GM23338 (cell line): ENCODE measurements at places on chromosomes 5 and 9. TPM values are rescaled to one million over a fixed set of nuclear protein-coding genes. Genes with fewer than 3 reads are reported as not detected.

Gene IL4
- total RNA-seq: not detected in 2 replicates

Gene POMT1
- total RNA-seq: 23.7 and 32.4 TPM in 2 replicates

Gene C9orf50
- not detected in 2 replicates for total RNA-seq

GRCh38 chr9:110975969-110976368, 62.3 kb downstream of the LPAR1 start:
- H3K36me3 ChIP-seq: no peaks in the 10 kb centered on the region
- H3K27ac ChIP-seq: no peak overlapping the region
- no peaks in the 10 kb centered on the region for H3K4me1 ChIP-seq
- no peaks in the 10 kb centered on the region for H3K27me3 ChIP-seq
- no peak for DNase-seq

- no peaks in the 10 kb centered on the region for H3K36me3 ChIP-seq
- H3K27me3 ChIP-seq: no peaks in the 10 kb centered on the region
- no peak for DNase-seq
These were observed 481.2 kb upstream of the KLF4 start for GRCh38 chr9:107970726-107971125.

GRCh38 chr5:124936626-124936933, 190.1 kb upstream of the ZNF608 start:
- no peak overlapping the region for H3K4me3 ChIP-seq
- no peak for DNase-seq
- H3K36me3 ChIP-seq: no peaks in the 10 kb centered on the region
- no peak overlapping the region for H3K27ac ChIP-seq

DNA sequence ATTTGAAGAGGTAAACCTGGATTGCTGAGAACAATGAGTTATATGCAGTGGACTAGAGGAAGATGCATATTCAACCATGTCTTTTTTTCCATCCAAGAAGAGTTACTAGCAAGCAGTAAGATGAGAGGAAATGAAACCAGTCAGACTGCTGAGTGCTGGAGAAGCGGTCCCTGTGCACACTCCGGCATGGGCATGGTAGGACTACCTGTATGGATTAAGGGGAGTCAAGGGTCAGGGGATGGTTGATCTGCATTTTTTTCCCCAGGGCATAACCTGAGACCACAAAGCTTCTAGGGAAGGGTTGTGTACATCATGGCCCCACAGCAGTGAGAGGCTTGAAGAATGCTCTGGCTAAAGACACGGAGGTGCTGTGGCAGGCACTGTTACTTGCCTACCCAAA, 76.6 kb upstream of the ZNF169 start:
- no peaks in the 10 kb centered on the region for H3K27me3 ChIP-seq
- no peaks in the 10 kb centered on the region for H3K4me1 ChIP-seq
- H3K4me3 ChIP-seq: no peak overlapping the region

DNA sequence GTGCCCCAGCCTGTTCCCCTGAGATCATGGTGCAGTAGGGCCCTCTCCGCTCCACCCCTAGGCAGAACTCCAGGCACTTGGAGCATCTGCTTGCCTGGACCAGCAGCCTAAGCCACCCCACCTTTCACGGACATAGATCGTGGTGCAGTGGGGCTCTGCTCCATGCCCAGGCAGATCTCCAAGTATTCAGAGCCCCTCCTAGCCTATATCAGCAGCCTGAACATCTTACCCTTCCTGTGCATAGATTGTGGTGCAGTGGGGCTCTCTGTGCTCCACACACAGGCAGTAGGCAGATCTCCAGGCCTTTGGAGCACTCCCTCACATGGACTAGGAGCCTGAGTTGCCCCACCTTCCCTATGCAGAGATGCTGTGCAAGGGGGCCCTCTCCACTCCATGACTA, 103.0 kb downstream of the GLIS3 start:
- H3K27me3 ChIP-seq: no peaks in the 10 kb centered on the region
- no peak overlapping the region for H3K4me3 ChIP-seq
- H3K36me3 ChIP-seq: no peaks in the 10 kb centered on the region

DNA sequence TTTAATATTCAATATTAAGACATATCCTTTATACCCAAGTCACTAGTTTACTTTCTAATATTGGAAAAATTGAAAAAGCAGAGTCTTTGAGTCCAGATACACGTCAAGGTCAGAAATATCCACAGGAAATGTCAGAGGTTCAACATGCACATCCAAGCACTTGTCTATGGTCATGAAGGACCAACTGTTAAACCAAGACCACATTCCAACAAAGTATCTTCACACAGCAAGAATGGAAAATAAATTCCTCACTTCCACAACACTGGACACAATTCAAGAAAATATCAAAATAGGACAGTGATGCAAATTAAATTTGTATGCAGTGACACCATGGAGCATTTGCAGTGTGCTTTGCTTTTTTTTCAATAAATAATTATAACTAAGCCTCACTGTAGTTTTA, 142.5 kb downstream of the GABRB2 start:
- no peaks in the 10 kb centered on the region for H3K4me1 ChIP-seq
- no peak overlapping the region for H3K4me3 ChIP-seq
- H3K27me3 ChIP-seq: no peaks in the 10 kb centered on the region

- no peaks in the 10 kb centered on the region for H3K4me1 ChIP-seq
- H3K36me3 ChIP-seq: no peaks in the 10 kb centered on the region
- H3K27ac ChIP-seq: no peak overlapping the region
- no peak for DNase-seq
- no peaks in the 10 kb centered on the region for H3K27me3 ChIP-seq
These were observed 140.7 kb upstream of the RANBP3L start for GRCh38 chr5:36442352-36442751.

- H3K4me1 ChIP-seq: no peaks in the 10 kb centered on the region
- no peak overlapping the region for H3K4me3 ChIP-seq
- H3K36me3 ChIP-seq: no peaks in the 10 kb centered on the region
- H3K27ac ChIP-seq: no peak overlapping the region
These were observed 27.8 kb downstream of the BNIP1 start for GRCh38 chr5:173172166-173172565.

DNA sequence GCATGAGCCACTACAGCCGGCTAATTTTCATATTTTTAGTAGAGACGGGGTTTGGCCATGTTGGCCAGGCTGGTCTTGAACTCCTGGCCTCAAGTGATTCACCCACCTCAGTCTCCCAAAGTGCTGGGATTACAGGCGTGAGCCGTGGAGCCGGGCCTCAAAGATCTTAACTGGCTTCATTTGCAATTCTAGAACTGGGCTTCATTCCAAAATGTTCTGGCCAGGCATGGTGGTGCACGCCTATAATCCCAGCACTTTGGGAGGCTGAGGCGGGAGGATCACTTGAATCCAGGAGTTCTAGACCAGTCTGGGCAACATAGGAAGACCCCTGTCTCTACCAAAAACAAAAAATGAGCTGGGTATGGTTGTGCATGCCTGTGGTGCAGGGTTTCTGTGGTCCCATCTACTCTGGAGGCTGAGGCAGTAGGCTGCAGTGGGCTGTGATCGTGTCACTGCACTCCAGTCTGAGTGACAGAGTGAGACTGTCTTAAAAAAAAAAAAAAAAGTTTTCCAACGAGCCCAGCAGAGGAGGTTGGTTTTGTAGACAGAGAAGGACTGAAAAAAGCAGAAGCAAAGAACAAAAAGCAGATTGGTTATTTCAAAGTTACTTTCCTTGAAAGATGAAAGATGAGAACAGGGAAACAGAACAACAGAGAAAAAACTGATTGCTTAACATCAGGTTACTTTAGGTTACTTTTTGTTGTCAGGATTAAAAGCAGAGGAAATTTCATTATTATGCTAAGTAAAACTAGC, 78.2 kb downstream of the ANKRD55 start:
- DNase-seq: no peak
- H3K27ac ChIP-seq: no peak overlapping the region; the same call in 1 of the 2 replicates
- no peaks in the 10 kb centered on the region for H3K36me3 ChIP-seq
- 0 out of 2 replicates have a peak, but pooled peaks cover 7% of the 10 kb centered on the region for H3K27me3 ChIP-seq

DNA sequence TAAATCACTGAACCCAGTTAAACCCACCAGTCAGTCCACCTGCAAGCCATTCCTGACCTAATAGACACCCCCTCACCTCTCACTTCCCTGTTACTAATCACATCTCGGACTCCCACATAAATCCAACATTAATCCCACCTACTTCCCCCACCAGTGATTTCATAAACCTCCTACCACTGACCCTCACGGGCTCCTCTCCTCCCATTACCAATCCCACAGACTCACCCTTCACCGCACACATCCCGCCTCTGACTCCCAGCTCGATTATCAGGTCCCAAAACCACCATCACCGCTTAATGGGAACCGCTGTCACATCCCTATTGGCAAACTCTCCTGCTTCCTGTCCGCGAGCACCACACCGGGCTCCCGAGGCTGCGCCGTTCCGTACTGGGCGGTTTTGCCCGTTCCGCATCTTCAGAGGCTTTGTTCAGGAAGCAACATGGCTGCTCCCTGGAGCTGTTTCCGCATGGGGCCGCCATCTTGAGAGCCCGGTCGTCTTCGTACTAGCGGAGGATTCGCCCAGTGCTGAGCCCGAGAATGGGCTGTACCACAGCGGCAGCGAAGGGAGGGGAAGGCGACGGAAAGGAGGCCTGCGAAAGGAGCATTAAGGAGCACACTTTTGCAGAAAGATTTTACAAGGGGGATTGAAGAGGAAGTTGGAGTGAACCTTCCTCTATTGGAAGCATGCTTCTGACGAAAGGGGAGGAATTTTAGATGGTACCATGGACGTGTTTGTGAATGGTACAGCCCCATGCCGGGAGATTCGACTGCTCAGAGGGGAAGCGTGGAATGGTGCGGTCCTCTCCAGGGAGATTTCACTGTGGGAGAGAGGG, at the start of gene ZNF300:
TSS of gene ZNF300 (minus strand) at position 502 of the 833 bp plus-strand sequence. CDS start 1,825 bp downstream, outside the sequence.
- H3K4me1 ChIP-seq: no peaks in the 10 kb centered on the region
- H3K4me3 ChIP-seq: peak within 1 kb of the TSS; percentile 68
- no peaks in the 10 kb centered on the region for H3K27me3 ChIP-seq
- peak; percentile 98 for DNase-seq
- H3K27ac ChIP-seq: peak within 1 kb of the TSS; percentile 98

DNA sequence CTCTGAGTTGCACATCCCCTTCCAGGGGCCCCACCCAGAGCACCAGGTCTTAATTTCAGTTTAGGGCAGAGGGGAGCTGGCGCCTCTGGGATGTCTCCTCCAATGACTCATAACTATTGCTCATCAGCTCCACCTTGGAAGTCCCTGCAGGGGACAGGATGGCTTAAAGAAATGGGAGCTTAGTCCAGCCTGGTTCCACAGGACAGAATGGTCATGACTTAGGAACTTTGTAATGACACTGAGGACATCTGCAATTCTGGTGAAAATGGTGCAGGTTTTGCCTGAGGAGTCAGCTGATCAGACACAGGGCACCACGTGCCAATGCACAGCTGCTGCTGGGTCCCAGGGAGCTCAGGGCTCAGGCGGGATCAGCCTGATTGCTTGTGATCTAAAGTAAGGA, 16.4 kb upstream of the PPP1R26 start:
- H3K4me3 ChIP-seq: no peak overlapping the region
- H3K36me3 ChIP-seq: no peaks in the 10 kb centered on the region
- H3K27me3 ChIP-seq: no peaks in the 10 kb centered on the region
- no peak for DNase-seq
- no peaks in the 10 kb centered on the region for H3K4me1 ChIP-seq
- H3K27ac ChIP-seq: no peak overlapping the region

DNA sequence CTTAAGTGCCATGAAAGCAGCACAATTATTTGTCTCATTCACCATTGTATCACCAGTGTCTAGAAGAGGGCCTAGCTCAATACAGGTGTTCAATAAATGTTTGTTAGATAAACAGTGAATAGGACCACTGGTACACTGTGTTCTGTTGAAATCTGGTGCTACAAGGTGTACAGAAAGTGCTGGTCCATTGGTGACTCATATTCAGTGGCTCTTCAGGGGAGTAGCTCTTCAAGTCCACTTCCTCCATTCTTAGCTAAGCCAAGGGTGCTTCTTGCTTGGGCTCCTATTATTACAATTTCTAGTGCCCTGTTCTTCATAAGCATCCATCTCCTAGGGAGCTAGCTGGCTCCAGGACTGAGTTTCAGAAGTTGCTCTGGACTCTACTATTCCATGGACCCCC, 6.4 kb upstream of the FCHO2 start:
- no peak overlapping the region for H3K27ac ChIP-seq
- H3K4me1 ChIP-seq: peaks cover 7% of the 10 kb centered on the region
- no peak overlapping the region for H3K4me3 ChIP-seq

GRCh38 chr5:81853030-81853357, 102.1 kb upstream of the SSBP2 start:
- H3K27ac ChIP-seq: peak overlapping the region; percentile 93
- H3K27me3 ChIP-seq: no peaks in the 10 kb centered on the region
- H3K36me3 ChIP-seq: no peaks in the 10 kb centered on the region
- no peak for DNase-seq

DNA sequence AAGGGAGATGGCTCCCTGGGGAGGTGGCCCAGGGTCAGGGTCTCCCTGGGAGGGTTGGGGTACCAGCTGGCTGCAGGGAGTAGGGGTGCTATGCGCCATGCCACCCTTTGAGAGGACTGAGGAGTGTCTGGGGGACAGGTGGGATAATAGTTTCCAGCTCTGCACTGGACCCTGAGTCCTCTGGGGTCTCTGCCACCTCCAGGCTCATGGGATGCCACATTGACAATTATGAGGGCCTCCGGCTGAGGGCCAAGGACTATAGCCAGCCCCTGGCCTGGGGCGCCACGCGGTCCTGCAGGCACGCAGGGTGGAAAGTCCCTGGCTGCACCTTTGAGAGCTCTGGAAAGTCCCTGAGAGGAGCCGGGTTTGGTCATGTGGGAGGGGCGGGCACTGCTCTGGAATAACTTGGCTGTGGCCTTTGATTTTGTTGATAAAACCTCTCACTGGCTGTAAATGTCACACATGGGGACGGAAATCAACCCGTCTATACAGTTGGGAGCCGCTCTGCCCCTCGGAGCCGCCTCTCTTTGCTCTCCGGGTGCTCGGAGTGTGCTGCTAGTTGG, 16.0 kb downstream of the TRAF2 start:
- H3K27me3 ChIP-seq: no peaks in the 10 kb centered on the region
- H3K36me3 ChIP-seq: peaks cover 28% of the 10 kb centered on the region
- DNase-seq: no peak
- no peak overlapping the region for H3K27ac ChIP-seq

GRCh38 chr5:139636975-139637408, 11.2 kb upstream of the CXXC5 start:
- H3K36me3 ChIP-seq: no peaks in the 10 kb centered on the region
- H3K27me3 ChIP-seq: no peaks in the 10 kb centered on the region
- peaks cover 73% of the 10 kb centered on the region for H3K4me1 ChIP-seq
- no peak overlapping the region for H3K27ac ChIP-seq

- no peak overlapping the region for H3K27ac ChIP-seq
- H3K4me1 ChIP-seq: peaks cover 6% of the 10 kb centered on the region; the same call in 1 of the 2 replicates
- no peaks in the 10 kb centered on the region for H3K36me3 ChIP-seq
- H3K4me3 ChIP-seq: no peak overlapping the region
These were observed 9.8 kb upstream of the CPLX2 start for GRCh38 chr5:175861337-175862130.

DNA sequence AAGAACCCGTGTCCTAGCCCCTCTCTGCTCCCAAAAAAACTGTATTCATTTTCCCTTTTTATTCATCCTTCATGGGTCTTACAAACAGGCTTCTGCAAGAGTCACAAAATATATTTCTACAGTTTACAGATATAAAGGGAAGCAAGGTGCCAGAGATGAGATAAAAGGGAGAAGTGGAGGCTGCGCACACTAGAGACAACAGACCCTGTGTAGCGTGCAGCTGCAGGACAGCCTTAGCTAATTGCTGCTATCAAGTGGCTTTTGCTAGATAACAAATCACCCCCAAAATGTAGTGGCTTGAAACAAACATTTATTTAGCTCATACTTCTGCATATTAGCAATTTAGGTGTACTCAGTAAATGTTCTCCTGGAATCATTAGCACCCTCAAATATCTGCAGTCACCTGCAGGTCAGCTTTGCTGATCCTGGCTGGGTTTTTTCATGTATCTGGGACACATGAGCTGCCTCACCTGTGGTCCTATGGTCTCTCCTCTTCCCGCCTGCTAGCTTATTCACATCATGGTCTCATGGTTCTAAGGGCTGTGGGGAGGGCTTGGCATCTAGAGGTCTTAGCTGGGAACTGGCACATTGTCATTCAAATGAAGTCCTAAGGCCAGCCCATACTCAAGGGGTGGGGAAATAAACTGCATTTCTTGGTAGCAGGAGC, 29.4 kb downstream of the ARHGEF37 start:
- no peaks in the 10 kb centered on the region for H3K27me3 ChIP-seq
- no peak overlapping the region for H3K27ac ChIP-seq
- no peaks in the 10 kb centered on the region for H3K4me1 ChIP-seq
- H3K36me3 ChIP-seq: no peaks in the 10 kb centered on the region
- no peak overlapping the region for H3K4me3 ChIP-seq
